NCI-H460 (cell line): ENCODE measurements at places on chromosomes 12 and 14. TPM values are rescaled to one million over a fixed set of nuclear protein-coding genes. Genes with fewer than 3 reads are reported as not detected.
A peak's percentile ranks its signal among the peaks of the same experiment; 100 is the strongest.

Gene KCNC2
- not detected in 2 replicates for total RNA-seq

- DNase-seq, result no peak
These were observed 15.8 kb downstream of the HIF1A start for GRCh38 chr14:61710853-61711817.

Gene RASAL1
- 2.3 and 2.6 TPM in 2 replicates for total RNA-seq

GRCh38 chr14:38039496-38039895 lies 168.2 kb upstream of the SSTR1 start:
- DNase-seq, result no peak

DNA sequence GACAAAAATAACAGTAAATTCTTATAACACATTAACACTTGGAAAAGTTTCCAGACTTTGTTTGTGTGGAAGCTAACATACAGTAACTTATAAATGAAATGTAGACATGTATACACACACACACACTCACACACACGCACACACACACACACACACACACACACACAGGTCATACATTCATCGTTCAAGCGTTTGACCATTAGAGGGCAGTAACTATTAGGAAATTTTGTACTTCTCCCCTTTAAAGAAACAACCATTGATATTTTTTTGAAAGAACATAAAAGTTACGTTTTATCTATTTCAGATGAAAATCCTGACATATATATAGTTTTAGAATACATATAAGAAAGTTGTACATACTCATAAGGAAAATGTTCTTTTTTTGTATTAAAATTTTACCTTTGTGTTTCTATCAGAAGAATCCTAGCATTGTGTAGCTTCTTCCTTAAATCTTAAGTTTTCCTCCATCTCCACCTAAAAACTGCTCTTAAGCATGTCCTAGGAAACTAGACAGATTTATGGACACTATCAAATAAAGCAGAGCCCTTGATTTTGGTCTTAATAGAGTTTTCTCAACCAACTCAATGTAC lies 29.0 kb downstream of the PTPRQ start:
- peak; percentile 49 for DNase-seq

Gene SDR9C7
- not detected in 2 replicates for total RNA-seq

DNA sequence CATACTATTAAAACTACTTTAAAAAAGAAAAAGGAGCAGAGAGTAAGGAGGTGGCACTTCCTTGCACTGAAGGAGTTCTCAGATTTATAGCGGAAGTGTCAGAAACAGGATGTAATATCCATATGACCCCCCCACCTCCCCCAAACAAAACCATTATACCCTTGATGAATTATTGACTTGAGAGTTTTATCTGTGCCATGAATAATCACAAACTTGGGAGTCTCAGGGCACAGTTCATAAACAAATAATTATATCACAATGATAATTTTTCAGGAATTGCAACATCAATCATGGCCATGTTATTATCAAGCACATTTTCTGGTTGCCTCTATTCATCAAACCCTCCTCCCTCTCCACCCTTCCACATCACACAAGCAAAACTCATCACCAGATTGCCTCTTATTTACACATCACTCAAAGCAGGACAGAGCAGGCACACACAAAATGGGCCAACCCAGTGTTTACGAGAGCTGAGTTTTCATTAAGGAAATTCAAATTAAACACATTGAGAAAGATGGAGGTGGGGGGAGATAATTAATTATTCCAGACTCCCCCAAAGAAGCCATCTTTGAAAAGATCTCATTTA lies 141.4 kb downstream of the EGLN3 start:
- DNase-seq, result no peak

- DNase-seq, result peak; percentile 64
These were observed 8.0 kb downstream of the YY1 start for GRCh38 chr14:100246809-100247428.

Gene SCAF11
- total RNA-seq, result 76.7 and 83.2 TPM in 2 replicates

GRCh38 chr12:78028426-78028825 lies 197.7 kb downstream of the NAV3 start:
- no peak for DNase-seq

GRCh38 chr14:100872259-100873095 lies 31.0 kb downstream of the RTL1 start:
- DNase-seq, result no peak

Gene FAM90A1
- not detected in 2 replicates for total RNA-seq

Gene CCDC197
- total RNA-seq, result not detected in 2 replicates

DNA sequence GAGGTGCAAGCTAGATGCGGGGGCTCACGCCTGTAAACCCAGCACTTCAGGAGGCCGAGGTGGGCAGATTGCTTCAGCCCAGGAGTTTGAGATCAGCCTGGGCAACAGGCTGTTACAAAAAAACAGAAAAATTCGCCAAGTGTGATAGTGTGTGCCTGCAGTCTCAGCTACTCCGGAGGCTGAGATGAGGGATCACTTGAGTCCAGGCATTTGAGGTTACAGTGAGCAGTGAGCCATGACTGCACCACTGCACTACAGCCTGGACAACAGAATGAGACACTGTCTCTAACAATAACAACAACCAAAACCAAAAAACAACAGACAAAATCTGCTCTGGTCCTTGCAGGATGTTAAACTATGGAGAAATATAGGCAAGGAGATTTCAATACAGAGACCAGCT lies 13.9 kb downstream of the BTBD7 start:
- no peak for DNase-seq

Gene LHX5
- 0.22 and 0.40 TPM in 2 replicates for total RNA-seq
